Stimulated activated CD4-positive, alpha-beta T cell treated with anti-CD3 and anti-CD28 coated beads, Interleukin-15, amount 100 ng/mL, for 48 hours (primary cell): ENCODE measurements at places on chromosomes 4 and X.

GRCh38 chrX:79089896-79090584 is 54.4 kb upstream of the GPR174 start:
- DNase-seq = no peak

GRCh38 chr4:13541720-13542576 is 2.4 kb downstream of the NKX3-2 start:
- no peak for DNase-seq

DNA sequence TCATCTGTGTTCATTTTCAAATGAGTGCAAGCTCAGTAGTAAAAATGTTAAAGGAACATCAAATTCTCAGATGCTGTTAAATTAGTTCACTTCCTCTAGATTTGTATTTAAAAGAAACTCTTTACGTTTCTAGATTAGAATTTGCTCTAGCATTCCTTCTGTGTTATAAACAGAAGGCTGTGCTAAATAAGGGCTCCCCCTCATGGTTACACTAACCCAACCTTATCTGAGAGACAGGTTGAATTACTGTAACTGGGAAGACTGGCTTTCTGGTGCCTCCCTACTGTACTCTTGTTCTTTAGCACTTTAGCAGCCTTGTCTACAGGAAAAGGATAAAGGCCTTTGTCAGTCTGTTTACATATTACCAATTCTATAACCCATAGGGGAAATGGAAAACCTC is 56.8 kb downstream of the RXFP1 start:
- no peak for DNase-seq

GRCh38 chr4:1511441-1512041 is 105.3 kb upstream of the NKX1-1 start:
- DNase-seq = no peak

DNA sequence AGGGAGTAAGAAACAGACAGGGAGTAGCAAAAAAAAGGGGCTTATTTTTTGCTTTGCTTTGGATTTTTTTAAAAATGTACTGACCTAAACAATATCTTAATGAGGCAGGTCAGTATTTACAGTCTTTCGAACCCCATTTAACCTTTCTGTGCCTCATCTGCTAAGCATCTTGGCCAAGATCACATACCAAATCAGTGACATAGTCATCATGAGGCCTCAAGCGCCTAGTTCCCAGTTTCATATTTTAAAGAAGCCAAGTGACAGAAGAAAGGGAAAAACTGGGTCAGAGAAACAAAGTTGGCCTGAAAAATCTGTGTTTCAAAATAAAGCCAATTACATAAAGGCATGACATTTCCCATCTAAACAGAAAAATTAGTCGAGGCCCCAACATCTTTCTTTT is 94.6 kb upstream of the WDR44 start:
- DNase-seq = no peak

GRCh38 chr4:149264093-149264733 is 551.4 kb downstream of the IQCM start:
- no peak for DNase-seq

DNA sequence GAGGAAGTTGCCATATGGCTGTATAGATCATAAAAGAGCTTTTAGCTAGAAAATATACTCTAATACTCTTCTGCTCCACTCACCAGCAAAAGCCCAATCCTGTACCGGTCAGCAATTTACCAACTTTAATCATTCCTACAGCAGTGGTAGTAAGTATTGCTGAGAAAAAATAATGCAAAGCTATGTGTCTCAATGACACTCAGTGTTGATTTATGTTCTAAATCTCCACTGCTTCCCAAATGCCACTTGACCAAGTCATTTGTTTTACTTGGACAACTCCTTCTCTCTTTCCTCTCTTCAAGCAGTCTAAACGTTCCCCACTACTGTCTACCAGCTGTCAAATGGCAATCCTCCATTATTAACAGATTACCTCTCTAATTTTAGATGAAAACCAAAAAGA is 201.8 kb upstream of the GK2 start:
- no peak for DNase-seq

DNA sequence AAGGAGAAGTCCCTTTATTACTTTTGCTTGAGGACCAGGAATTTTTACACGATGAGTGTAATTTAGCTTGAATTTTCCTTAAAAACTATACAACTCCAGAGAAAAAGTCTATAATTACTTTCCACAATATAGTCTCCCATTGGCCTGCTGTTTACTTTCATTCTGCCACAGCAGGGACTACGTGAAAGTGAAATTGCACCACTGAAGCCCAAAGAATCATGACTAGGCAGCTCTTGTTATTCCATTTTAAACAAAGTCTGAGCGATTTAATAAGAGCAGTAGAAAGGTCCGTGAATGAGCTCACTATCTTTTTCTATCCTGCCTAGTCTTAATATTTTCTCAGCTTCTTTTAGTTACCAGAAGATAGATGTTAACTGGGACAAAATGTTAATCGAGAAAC is 68.6 kb downstream of the ADGRG4 start:
- no peak for DNase-seq

- DNase-seq = no peak
These were observed 709.8 kb upstream of the DIAPH2 start for GRCh38 chrX:95974890-95975289.

GRCh38 chr4:110372485-110372884 is 103.5 kb upstream of the ENPEP start:
- no peak for DNase-seq

- no peak for DNase-seq
These were observed 704 bp downstream of the FAM3A start for GRCh38 chrX:154515090-154515965.

GRCh38 chr4:148430854-148431253 is 11.4 kb downstream of the NR3C2 start:
- no peak for DNase-seq

DNA sequence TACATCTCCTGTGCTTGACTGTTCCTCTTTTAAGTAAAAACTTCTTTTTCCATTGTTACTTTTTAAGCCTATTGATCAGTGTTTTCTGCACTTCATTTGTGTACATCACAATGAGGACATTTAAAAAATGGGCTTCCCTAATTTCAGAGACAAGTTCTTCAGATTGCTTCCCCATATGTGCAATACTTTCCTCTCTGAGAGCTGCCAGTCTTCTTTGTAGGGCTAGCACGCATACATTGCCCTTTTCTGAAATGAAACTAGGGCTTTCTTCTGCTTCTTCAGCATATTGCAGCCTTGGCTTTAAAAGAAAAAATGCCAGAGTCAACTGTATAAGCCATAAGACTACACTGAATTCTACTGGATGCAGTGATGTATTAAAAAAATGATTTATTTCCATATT is 37.8 kb downstream of the FAT4 start:
- no peak for DNase-seq

DNA sequence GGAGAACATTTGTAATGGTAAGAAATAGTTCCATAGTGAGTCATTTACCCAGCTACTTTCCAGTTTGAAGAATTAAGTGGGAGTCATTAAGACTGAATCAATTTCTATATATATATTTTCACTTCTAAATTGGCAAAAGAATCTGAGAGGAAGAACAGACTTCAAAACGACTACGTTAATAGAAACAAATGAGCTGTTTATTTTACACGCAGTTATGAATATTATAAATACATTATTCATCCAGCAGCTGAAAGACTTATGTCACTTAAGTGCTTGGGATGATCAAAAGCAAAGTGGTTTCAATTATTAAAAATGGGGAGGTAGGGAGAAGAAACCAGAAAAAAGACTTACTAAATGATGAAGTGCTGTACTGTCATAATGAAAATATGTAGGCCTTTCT is 260.5 kb upstream of the DDX53 start:
- no peak for DNase-seq

DNA sequence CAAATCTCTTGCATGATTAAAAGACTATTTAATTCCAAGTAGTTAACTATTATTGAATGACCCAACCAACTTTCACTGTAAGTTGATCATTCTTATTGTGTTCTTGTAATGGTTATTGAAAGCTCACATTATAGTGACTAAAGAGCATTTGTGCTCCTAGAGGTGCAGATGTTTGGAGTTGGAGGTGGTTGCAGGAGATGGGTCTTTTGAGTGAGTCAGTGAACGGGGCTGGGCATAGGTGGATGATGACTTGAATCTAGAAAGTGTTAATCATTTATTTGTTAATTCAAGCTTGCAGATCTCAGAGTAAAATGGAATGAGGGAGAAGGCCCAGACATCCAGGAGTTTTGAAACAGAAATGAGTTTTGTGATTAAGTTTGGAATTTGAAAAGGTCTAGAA is 13.7 kb downstream of the NWD2 start:
- no peak for DNase-seq

- DNase-seq = no peak
These were observed at the start of gene DGKK for GRCh38 chrX:50470103-50471031. Gene DGKK (minus strand): TSS chrX:50470825. CDS start chrX:50470678, 147 bp downstream.

DNA sequence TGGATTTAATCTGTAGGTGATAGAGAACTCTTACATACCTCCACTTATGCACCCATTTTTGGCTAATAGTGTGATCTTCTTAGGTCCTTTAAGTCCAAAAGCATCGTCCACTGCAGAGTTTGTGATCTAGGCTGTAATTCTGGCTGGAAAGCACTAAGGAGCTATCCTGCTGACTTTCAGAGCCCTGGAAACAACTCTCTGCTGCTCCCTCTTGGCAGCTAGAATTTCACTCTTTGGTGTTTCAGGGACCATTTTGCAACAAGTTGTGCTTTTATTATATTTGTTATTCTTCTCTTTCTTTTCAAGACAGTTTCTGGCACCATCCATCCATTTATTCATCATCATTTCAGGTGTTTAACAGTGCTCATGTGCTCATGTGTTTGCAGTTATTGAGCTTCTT is 130.0 kb downstream of the RBM46 start:
- no peak for DNase-seq

- DNase-seq = no peak
These were observed 478.9 kb downstream of the KCNIP4 start for GRCh38 chr4:21469438-21470300.

DNA sequence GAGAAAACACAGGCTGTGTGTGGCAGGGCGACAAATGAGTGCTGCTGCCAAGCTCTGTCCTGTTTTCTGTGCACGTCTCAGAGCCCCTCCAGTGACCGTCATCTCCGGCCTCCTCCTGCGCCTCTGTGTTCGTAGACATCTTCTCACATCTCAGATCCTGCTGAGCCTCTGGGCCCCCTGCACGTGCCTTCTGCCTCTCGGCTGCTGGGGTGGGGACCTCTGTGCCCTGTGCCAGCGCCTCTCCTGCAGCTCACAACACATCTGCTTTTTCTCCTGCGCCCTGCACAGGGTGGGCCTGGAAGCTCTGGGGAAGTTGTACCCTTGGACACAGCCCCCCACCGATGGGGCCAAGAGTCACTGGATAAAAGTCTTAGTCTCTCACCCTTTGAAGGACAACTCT is 2.4 kb upstream of the CTAG2 start:
- no peak for DNase-seq

GRCh38 chr4:13642170-13642950 is 14.8 kb upstream of the BOD1L1 start:
- no peak for DNase-seq

DNA sequence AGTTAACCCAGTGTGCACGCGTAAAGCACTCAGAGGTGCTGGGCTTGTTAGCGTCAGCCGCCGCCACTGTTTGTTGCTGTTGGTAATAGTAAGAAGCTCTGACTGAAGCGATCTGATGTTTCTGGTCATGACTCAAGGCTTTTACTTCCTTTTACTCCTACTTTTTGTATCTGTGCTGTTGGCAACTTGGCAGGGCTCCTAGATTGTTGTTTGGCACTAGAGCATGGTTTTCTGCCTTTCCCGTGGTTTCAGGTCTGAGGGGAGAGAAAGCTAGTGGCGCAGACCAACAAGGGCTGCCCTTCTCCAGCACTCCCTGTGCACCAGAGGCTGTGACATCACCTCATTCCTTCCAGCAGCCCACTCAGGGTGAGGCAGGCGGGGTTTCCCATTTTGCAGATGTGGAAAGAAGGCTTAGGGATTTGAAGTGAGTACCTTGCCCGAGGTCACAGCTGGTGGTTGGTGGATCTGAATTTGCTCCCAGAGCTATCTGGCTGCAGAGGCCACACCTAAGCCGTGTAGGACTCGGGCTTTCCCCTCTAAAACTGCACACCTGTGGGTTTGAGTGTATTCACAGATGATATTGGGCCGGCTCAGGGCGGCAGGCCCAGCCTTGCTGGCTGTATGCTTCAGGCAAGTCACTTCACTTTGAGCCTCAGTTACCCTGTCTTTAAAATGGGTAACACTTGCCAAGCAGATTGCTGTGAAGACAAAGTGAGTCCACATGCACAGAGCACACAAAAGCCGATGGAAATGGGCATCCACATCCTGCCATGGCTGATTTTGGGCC is 51.2 kb upstream of the TADA2B start:
- DNase-seq = no peak

DNA sequence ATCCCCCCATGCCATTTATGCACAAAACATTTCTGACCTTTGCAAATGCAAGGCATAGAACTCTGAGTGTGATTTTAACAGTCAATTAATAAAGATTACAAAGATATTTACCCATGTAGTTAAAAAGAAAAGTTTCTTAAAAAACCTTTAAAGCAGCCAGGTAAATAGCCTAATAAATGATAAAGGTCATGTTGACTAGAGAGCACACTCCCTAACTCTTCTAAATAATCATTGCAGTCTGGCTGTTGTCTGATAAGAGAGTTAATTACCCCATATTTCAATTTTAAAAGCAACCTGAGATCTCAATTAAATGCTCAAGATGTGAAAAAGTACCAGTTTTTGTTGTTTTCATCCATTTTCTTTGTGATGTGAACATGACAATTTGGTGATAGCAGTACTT is 291.5 kb upstream of the SMIM31 start:
- DNase-seq = no peak

- DNase-seq = no peak
These were observed 2700.3 kb downstream of the ARAP2 start for GRCh38 chr4:33543941-33544450.

DNA sequence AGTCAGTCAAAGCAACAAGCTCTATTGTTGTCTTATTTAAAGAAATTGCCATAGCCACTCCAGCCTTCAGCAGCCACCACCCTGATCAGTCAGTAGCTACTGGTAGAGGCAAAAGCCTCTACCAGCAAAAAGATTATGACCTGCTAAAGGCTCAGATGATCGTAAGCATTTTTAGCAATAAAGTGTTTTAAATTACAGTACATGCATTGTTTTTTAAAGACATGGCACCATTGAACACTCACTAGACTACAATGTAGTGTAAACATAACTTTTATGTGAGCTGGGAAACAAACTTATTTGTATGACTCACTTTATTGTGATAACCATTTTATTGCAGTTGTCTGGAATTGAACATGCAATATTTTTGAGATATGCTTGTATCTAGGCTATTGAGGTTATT is 32.3 kb upstream of the DYNLT3 start:
- no peak for DNase-seq

DNA sequence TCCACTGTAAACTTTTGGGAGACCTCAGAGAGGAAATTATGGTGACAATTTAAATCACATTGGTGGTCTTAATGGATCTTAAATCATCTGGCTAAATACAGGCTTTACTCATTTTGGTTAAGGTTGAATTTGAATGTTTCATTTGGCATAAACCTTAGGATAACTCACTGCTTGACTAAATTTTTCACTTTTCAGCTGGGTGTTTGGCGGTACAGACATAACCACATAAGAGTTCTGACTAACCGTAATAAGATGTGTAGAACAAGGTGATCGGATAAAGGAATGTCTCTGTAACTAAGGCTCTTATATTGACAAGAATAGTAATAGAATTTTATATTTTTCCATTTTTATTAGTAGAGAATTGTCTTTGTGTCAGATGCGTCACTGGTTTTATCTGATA is 281.0 kb downstream of the BMPR1B start:
- no peak for DNase-seq

GRCh38 chr4:26272654-26273615 is 47.9 kb upstream of the RBPJ start:
- DNase-seq = no peak
